ENCODE measurements at places on chromosomes 6 and 20. TPM values are rescaled to one million over a fixed set of nuclear protein-coding genes. Genes with fewer than 3 reads are reported as not detected.
A peak's percentile ranks its signal among the peaks of the same experiment; 100 is the strongest.

DNA sequence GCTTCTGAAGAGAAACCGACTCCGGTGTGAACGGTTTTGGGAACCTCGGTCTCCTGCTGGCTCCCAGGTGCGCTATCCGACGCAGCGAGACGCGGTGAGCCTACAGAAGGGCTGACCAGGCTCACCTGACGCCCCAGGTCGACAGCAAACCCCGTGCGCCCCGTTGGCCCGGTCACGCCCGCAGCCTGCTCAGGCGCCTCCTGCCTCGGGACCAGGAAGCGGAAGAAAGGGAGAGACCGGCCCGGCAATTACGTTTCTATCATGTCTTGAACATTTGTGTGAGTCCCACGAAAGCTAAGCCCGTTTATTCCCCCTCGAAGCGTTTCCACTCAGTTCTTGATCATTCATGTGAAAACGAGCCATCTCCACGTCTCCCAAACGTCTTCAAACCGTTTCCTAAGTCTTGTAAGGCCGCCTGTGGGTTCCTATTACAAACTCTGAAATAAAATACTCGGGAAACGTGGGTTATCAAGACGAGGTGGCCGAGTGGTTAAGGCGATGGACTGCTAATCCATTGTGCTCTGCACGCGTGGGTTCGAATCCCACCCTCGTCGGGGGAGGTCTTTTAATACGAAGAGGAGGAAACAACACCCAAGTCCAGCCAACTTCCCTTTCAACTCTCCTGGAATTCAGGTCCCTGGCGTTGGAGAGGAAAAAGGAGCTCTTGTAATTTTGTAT is 150.5 kb upstream of the PRSS16 start:
- no peak for DNase-seq

- no peak for DNase-seq
Measured at GRCh38 chr6:14380901-14381828, 263.6 kb downstream of the CD83 start.

GRCh38 chr20:25148181-25148981 is 47.1 kb upstream of the ENTPD6 start:
- DNase-seq: no peak

- DNase-seq: no peak
Measured at GRCh38 chr6:139355777-139356445, 18.5 kb downstream of the CITED2 start.

DNA sequence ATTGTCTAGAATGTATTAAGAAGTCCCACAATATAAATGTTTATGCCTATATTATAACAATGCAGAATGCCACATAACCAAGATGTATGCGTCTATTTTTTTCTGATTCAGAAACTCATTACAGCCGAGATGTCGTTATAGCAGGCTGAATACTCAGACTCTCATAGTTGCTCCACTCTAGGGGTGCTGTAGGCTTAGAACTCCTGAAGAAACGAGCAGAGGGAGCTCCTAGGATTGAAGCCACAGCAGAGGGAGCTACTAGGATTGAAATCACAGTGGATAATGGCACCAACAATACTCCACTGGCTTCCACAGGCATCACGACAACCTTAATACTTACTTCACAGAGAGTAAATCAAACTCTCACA is 208.9 kb downstream of the KIF16B start:
- no peak for DNase-seq

- DNase-seq: no peak
Measured at GRCh38 chr20:32139947-32140346, 30.4 kb downstream of the TM9SF4 start.

- DNase-seq: peak; percentile 99
Measured at GRCh38 chr20:62301773-62302340, 940 bp upstream of the ADRM1 start.

GRCh38 chr6:157143171-157143889 is 180.0 kb downstream of the TMEM242 start:
- no peak for DNase-seq

- DNase-seq: no peak
Measured at GRCh38 chr6:2363211-2363610, 117.8 kb upstream of the GMDS start.

DNA sequence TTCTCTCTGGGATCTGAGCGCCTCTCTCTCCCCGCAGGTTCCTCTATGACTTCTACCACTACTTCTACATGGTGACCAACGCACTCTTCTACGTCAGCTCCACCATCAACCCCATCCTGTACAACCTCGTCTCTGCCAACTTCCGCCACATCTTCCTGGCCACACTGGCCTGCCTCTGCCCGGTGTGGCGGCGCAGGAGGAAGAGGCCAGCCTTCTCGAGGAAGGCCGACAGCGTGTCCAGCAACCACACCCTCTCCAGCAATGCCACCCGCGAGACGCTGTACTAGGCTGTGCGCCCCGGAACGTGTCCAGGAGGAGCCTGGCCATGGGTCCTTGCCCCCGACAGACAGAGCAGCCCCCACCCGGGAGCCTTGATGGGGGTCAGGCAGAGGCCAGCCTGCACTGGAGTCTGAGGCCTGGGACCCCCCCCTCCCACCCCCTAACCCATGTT is 36.3 kb upstream of the MRGBP start:
- peak; percentile 71 for DNase-seq

DNA sequence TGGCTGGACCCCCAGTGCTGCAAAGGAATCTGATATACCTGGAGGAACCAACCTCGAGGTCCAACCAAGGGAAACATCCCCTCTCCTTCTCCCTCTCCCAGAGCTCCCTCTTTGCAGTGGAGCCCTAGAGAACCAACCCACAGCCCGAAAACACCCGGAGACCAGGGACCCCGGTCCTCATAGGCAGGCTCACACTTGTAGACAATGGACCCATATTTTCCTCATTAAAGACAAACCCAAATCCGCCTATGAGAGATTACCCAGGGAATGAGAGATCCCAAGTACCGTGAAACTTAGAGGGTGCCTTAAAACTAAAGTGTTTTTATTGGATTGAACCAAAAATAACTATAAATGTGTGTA is 9.6 kb upstream of the FOXF2 start:
- no peak for DNase-seq

GRCh38 chr20:47070176-47070575 is 175.5 kb downstream of the EYA2 start:
- DNase-seq: no peak

- no peak for DNase-seq
Measured at GRCh38 chr6:7126754-7127153, 19.0 kb downstream of the RREB1 start.

DNA sequence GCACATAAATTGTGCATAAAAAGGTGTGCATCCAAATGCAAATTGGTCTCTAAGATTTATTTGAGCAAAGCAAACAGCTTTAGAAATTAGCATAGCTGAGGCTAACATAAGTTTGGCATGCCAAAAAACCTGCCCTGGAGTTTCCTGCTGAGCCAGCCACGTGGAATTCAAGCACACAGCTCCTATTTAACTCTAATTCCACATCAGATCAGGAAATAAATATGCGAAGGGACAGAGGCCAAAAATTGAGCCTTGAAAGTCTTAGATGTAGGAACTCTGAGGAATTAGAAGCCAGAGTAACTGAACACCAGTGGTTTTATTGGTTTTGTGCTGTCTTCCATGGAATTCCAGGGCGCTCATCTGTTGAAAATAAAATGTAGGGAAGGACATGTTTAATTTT is 19.6 kb downstream of the SOBP start:
- no peak for DNase-seq

DNA sequence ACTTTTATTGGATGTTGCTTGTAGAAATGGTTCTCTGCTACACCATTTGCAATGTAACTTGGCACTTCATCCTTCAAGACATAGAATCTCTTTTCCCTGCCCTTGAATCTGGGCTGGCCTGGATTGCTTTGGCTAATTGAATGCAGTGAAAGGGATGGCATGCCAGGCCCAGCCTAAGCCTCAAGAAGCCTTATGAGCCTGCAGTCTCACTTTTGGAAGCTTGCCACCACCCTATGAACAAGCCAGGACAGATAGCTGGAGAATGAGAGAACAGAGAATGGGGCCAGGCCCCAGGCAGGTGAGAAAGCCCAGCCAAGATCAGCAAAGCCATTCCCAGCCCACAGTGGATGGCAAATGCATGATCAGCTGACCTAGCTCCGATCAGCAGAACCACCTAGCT is 350.7 kb upstream of the RNF24 start:
- DNase-seq: no peak

DNA sequence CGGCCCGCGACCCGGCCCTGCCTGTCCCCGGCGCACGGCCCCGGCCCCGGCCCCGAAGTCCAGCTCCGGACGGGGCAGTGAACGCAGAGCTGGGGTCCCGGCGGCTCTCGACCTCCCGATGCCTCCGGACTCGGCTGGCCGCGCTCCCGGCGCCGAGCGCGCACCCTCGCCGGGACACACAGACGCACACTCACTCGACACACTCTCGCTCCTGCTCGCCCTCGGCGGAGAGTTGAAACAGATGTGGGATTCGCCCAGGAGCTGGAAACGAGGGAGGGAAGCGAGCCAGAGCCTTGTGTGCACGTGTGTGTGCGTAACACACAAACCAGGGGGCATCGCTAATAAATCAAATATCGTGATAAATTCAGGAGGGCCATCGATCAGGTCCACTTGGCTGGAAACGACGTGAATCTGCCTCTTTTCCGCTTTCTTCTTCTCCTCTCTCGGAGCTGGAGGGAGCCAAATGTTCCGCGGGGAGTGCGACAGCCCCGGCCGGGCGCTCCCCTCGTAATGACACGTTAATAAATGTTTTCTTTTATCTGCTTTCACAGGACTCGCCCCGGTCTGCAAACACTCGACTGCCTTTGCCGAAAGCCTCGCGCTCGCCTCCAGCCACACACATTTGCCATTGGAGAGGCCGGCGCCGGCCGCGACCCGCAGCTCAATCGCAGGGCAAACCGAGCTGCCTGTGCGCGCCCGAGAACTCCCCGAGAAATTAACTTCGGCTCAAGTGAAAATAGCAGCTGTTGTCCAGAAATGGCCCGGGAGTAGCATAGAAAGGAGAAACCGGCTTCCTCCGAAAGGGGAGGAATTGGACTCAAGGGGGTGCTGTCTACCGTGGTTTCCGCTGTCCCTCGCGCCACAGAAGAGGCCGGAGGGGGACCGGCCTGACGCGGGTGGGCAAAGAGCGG is 828 bp upstream of the SULF2 start:
- DNase-seq: peak; percentile 96

- DNase-seq: no peak
Measured at GRCh38 chr20:1305712-1306111, 23.2 kb downstream of the SDCBP2 start.

DNA sequence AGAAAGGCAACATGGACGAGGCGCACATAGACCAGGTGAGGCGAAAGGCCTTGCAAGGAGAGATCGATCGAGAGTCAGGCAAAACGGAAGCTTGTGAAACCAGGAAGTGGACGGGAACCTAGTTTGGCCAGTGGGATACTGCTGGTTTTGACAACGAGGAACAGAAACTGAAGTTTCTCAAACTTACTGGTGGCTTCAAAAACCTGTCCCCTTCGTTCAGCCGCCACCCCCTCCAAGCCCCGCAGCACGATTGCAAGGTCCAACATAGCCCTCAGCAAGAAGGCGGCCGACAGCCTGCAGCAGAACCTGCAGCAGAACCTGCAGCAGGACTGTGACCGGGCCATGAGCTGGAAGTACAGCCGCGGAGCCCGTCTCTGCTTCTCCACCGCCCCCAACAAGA is 238.0 kb downstream of the KHDC1L start:
- no peak for DNase-seq

- DNase-seq: no peak
Measured at GRCh38 chr6:75396005-75396800, 97.4 kb downstream of the FILIP1 start.

DNA sequence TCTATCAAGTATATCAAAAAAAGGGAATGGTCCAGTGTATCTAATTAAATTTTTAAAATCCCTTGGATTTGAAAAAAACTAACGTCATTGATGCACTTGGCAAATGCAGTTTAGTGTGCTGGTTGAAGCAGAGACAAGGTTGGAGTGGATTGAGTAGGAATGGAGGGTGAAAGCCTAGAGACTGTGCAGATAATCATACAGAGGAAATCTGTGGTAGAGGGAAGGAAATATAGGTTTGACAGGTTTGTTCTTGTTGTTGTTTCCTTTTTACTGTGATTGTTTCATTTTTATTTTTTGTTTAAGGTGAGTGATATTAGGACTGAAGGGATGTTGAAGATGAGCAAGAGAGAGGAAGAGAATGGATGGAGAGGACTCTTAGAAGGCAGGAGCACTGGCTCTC is 29.0 kb upstream of the L3MBTL3 start:
- no peak for DNase-seq

DNA sequence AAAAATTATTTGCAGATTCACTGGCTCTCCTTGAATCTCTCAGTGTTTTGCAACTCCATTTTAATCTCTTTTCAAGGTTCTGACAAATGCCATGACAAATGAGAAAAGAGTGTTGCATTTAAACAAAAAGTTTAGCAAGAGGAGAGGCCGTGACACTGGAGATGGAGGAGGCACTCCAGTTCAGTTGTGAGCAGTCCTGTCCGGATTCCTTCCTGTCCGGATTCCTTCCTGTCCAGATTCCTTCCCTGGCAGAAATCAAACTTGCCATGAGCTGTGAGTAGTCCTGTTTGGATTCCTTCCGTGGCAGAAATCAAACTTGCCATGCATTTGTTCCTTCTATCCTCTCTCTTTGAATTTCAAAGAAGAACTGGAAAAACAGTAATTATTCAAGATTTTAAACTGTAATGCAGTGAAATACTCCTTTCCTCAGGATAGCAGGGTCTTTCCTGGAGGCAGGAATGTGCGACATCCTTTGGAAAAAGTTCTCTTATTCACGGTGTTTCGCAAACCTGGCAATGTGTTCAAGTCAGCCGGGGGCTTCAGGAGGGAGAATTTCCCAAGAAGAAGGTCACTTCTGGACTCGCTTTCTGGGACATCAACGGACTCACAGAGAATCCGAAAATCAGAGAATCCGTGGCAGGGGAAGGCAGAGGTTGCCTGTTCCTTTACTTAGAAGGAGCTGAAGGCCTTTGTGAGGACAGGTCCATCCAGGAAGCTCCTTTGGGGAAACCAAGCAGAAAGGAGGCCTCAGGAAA is 48.7 kb upstream of the DACT2 start:
- DNase-seq: no peak

Gene BNIP5
- 3.6 TPM for total RNA-seq

Gene TCF21
- 0.37 TPM for total RNA-seq

Gene EPM2A
- 2.7 TPM for total RNA-seq

Gene KHDC3L
- not detected for total RNA-seq

Gene DHX35
- total RNA-seq: 14.7 TPM

Gene SEL1L2
- total RNA-seq: not detected

Gene PRKN
- 3.4 TPM for total RNA-seq

Gene ANKEF1
- 6.8 TPM for total RNA-seq

Data from HT-29 (cell line).